ENCODE measurements at places on chromosomes 1 and 21.

- no peaks in the 10 kb centered on the region for H3K4me1 ChIP-seq
- no peak for DNase-seq
- H3K27ac ChIP-seq, result no peak overlapping the region
- H3K36me3 ChIP-seq, result no peaks in the 10 kb centered on the region
Measured at GRCh38 chr1:20727746-20728316, 4.7 kb downstream of the SH2D5 start.

DNA sequence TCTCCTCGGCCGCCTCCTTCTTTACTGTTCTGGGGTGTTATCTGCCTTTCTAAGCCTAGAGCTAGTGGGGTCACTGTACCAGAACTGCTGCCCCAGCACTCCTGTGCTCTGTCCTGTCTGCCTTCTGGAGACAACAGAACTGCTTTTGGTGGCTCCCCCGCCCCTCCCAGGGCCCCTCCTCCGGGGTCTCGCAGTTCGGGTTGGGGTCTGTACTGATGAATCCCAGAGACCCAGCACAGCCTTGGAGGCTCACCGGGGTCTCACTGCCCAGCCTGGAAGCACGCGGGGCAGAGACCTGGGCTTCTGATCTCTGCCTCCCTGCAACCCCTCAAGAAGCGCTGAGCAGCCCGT, 3.2 kb upstream of the PLEKHA6 start:
- H3K27ac ChIP-seq, result peak overlapping the region; percentile 58
- no peak for DNase-seq
- H3K36me3 ChIP-seq, result no peaks in the 10 kb centered on the region
- H3K4me3 ChIP-seq, result peak overlapping the region; percentile 69
- H3K27me3 ChIP-seq, result no peaks in the 10 kb centered on the region
- H3K4me1 ChIP-seq, result peaks cover 11% of the 10 kb centered on the region

DNA sequence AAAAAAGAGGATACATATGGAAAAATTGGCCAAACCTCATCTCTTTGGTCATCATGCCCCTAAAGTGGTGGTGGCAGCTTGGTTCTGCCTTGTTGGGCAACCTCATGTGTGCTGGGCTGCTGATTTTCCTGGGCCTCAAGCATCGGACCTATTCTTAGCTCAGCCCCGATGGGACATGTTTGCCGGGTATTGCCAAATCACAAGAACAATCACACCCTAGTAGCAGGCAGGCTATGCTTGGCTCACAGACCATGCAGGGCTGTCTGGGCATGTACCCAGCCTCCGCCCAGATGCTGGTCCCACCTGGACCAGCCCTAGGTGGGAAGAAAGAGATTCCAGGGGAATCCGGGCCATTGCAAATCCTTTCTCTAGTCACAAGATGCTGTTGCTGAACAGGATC, 189.4 kb upstream of the FGGY start:
- H3K36me3 ChIP-seq, result no peaks in the 10 kb centered on the region
- H3K4me3 ChIP-seq, result no peak overlapping the region

GRCh38 chr1:39361446-39361845, 130.0 kb upstream of the BMP8A start:
- no peak overlapping the region for H3K27ac ChIP-seq
- no peaks in the 10 kb centered on the region for H3K4me1 ChIP-seq
- no peak for DNase-seq
- H3K27me3 ChIP-seq, result no peaks in the 10 kb centered on the region

GRCh38 chr1:207191776-207192175, 87.7 kb downstream of the C4BPA start:
- no peak for DNase-seq
- H3K27ac ChIP-seq, result no peak overlapping the region
- no peak overlapping the region for H3K4me3 ChIP-seq
- no peaks in the 10 kb centered on the region for H3K27me3 ChIP-seq

- H3K4me3 ChIP-seq, result no peak overlapping the region
- H3K27ac ChIP-seq, result no peak overlapping the region
- no peaks in the 10 kb centered on the region for H3K36me3 ChIP-seq
- H3K4me1 ChIP-seq, result no peaks in the 10 kb centered on the region
- H3K27me3 ChIP-seq, result no peaks in the 10 kb centered on the region
Measured at GRCh38 chr1:64111787-64112186, 91.6 kb upstream of the UBE2U start.

GRCh38 chr1:215992620-215993019, 425.5 kb downstream of the KCTD3 start:
- H3K36me3 ChIP-seq, result no peaks in the 10 kb centered on the region
- no peak for DNase-seq
- no peak overlapping the region for H3K4me3 ChIP-seq
- no peaks in the 10 kb centered on the region for H3K27me3 ChIP-seq
- H3K4me1 ChIP-seq, result no peaks in the 10 kb centered on the region

DNA sequence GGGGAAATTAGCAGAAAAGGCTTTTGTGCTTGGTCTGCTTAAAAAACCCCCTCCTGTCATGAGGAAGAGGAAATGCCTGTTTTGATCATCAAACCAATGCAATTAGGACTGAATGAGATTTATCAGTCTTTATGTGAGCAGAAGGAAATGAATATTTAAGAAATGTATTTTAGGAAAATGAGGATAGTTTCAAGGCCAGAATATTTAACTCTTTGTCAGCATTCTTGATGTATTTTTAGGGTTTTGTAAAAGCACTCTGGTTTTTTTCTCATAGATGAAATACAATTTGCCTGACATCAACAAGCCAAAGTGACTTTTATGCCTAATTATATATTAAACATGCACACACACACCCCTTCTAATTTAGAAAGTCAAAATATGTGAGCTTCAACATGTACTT, 213.8 kb downstream of the GRIK1 start:
- no peak overlapping the region for H3K4me3 ChIP-seq
- no peaks in the 10 kb centered on the region for H3K36me3 ChIP-seq
- H3K27ac ChIP-seq, result no peak overlapping the region

GRCh38 chr1:207453710-207454045, 450 bp upstream of the CR2 start:
- no peak for DNase-seq
- H3K27me3 ChIP-seq, result no peaks in the 10 kb centered on the region
- H3K36me3 ChIP-seq, result no peaks in the 10 kb centered on the region
- H3K4me1 ChIP-seq, result peaks cover 9% of the 10 kb centered on the region
- no peak overlapping the region for H3K27ac ChIP-seq

- no peaks in the 10 kb centered on the region for H3K36me3 ChIP-seq
- no peak for DNase-seq
- no peak overlapping the region for H3K4me3 ChIP-seq
- H3K27me3 ChIP-seq, result peaks cover 3% of the 10 kb centered on the region
- no peak overlapping the region for H3K27ac ChIP-seq
Measured at GRCh38 chr1:92792340-92792782, 7.5 kb upstream of the EVI5 start.

DNA sequence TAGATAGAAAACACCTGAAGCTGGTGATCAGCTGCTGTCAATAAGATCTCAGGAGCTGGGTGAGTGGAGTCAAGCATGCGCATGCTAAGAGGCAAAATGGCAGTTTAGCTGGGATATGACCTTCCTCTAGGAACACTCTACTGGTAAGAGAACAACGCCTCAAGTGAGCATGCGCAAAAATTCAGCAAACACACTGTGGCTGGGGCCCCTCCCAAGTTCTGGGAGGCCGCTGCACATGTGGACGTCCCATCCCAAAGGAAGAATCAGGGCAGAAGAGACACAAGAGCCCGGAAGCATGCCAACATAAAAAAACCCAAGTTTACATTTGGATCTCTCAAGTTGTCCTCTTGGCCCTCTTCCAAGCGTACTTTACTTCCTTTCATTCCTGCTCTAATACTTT, 126.3 kb upstream of the F3 start:
- DNase-seq, result no peak
- H3K27me3 ChIP-seq, result no peaks in the 10 kb centered on the region
- no peak overlapping the region for H3K4me3 ChIP-seq
- H3K27ac ChIP-seq, result no peak overlapping the region
- H3K4me1 ChIP-seq, result no peaks in the 10 kb centered on the region

GRCh38 chr1:8603220-8603616, 214.2 kb downstream of the RERE start:
- no peaks in the 10 kb centered on the region for H3K27me3 ChIP-seq
- no peaks in the 10 kb centered on the region for H3K36me3 ChIP-seq
- no peak overlapping the region for H3K4me3 ChIP-seq
- H3K27ac ChIP-seq, result no peak overlapping the region
- no peak for DNase-seq

- no peaks in the 10 kb centered on the region for H3K36me3 ChIP-seq
- DNase-seq, result no peak
- no peak overlapping the region for H3K4me3 ChIP-seq
- no peak overlapping the region for H3K27ac ChIP-seq
- H3K27me3 ChIP-seq, result no peaks in the 10 kb centered on the region
Measured at GRCh38 chr1:241202401-241202800, 154.6 kb downstream of the RGS7 start.

DNA sequence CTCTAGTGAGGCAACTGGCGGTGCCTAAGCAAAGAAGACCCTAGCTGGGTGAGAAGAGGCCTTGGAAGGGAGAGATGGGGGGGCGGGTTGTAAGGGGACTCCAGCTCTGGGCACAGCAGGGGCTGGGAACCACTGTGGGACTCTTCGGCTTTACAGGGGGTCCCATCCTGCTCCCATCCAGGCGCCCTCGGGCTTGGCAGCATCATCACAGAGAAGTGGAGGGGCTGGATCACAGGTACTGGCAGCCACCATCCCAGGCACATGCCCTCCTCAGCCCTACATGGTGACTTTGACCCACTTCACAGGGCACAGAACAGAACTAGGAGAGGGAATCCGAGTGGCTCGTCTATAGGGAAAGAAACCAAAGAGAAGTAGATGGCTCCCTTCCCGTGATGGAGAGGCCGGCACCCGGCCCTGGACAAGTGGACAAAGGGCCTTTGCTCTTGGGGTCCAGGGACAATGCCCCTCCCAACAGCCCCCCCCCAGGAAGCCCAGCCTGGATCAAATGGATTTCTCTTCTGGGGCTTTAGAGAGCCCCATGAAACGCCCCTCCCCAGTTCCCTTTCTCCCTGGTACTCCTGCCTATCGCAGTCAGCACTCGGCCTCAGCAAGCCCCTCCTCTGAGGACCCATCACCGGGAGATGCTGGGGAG, 54.0 kb upstream of the ECE1 start:
- peaks cover 49% of the 10 kb centered on the region for H3K4me1 ChIP-seq
- no peak for DNase-seq
- H3K36me3 ChIP-seq, result no peaks in the 10 kb centered on the region
- H3K4me3 ChIP-seq, result peak overlapping the region; percentile 59

DNA sequence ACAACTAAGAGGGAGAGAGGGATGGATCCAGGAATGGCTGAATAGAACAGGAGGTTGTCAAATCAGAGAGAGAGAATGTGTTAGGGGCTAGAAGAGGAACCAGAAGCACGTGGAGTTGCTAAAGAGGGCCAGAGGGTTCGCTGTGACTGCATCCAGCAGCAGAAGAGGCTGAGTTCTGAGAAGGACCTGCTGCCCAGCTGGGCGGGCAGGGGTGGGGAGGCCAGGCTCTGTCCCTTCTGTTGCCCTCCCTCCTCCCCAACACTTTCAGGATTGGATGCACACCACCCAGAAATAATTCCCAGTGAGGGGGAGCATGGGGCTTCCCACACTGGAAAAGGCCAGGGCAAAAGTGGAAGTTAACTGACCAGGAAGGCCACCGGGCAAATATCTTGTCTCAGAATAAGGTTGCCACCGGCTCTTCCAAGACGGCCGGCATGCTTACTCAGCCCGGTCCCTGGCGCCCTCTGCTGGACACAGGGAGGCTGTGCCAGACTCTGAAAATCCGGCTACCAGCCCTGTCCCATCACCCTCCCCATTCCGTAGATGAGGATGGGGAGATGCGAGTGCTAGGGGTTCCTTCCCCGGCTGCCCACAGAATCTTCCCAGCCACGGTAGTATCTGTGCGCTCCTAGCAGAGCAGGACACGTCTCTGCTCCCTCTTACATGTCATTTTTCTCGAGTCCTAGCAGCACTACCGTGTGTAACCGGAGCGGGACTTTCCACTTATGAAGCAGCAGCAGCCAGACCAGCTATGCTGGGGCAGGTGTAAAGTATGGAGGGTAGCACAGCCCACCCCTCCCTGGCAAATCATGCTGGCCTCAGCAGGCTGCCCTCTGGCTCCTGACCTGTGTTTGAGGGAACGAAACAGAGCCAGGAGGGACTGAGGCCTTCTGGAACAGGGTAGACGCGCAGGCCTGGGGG, 46.8 kb upstream of the A3GALT2 start:
- no peaks in the 10 kb centered on the region for H3K27me3 ChIP-seq
- no peaks in the 10 kb centered on the region for H3K4me1 ChIP-seq
- H3K36me3 ChIP-seq, result no peaks in the 10 kb centered on the region
- H3K27ac ChIP-seq, result no peak overlapping the region
- peak; percentile 83 for DNase-seq
- H3K4me3 ChIP-seq, result no peak overlapping the region

- peak overlapping the region; percentile 98 for H3K27ac ChIP-seq
- H3K4me3 ChIP-seq, result no peak overlapping the region
- peaks cover 63% of the 10 kb centered on the region for H3K4me1 ChIP-seq
Measured at GRCh38 chr1:30741239-30741894, 16.2 kb downstream of the LAPTM5 start.

DNA sequence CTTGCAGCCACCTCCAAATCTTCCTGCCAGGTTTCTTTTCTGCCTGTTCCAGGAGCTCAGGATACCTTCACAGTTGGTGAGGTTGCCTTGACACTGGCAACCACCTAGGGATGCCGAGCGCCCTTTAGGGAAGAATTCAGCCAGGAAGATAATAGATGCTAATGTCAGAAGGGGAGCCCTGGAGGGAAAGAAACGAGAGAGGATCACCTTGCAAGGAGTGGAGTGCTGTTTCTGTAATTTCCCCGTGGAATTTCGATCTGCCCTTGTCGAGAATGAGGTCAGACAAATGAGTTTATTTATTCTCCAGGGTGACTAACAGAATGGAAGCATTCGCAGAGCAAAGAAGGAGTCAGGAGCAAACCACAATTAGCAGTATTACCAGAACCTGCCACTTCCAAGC, 315.8 kb upstream of the KAZN start:
- no peak for DNase-seq
- no peaks in the 10 kb centered on the region for H3K36me3 ChIP-seq
- no peaks in the 10 kb centered on the region for H3K27me3 ChIP-seq
- no peaks in the 10 kb centered on the region for H3K4me1 ChIP-seq

DNA sequence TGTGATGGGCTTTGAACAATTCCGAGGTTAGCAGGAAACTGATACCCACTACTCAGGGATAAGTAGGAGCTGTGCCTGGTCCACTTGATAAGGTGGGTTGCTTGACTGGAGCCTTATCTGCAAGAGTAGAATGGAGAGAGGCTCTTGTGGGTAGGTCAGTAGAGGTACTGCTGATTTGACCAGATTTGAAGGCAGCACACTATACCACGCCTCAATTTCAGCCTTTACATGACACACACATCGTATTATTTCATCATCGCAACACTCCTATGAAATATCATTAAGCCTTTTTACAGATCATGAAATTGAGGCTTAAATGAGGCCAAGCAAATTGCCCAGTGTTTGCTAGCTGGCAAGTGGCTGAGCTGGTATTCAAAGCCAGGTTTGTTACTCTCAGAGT, 69.6 kb downstream of the KCNJ15 start:
- H3K4me1 ChIP-seq, result no peaks in the 10 kb centered on the region
- no peak overlapping the region for H3K27ac ChIP-seq

- H3K27ac ChIP-seq, result no peak overlapping the region
- no peak for DNase-seq
- no peaks in the 10 kb centered on the region for H3K27me3 ChIP-seq
- H3K4me1 ChIP-seq, result no peaks in the 10 kb centered on the region
- no peak overlapping the region for H3K4me3 ChIP-seq
Measured at GRCh38 chr21:15592271-15592860, 137.4 kb upstream of the USP25 start.

GRCh38 chr21:35850542-35851103, 209.7 kb downstream of the SETD4 start:
- H3K4me3 ChIP-seq, result no peak overlapping the region
- H3K27ac ChIP-seq, result no peak overlapping the region
- peaks cover 6% of the 10 kb centered on the region for H3K27me3 ChIP-seq
- no peaks in the 10 kb centered on the region for H3K36me3 ChIP-seq
- DNase-seq, result no peak
